ENCODE measurements at places on chromosomes 1 and 21.
A peak's percentile ranks its signal among the peaks of the same experiment; 100 is the strongest.

DNA sequence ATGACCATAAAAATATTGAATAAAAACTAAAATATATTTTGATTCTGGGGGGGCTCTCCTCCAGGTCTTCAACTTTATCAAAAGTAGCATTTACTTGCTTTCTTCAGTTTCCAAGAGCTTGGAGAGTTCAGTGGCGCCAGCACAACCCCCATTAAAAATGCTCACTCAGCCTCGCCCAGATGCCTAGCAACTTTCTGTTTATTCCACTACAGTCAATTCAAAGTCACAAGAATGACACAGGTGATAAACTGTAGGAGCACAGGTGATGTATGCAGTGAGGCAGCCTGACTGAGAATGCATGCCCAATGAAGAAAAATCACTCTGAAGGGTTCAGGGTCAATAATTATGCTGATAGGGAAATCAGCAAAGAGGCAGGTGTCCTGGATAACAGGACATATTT, 159.4 kb upstream of the ATP1B1 start:
- DNase-seq = no peak

DNA sequence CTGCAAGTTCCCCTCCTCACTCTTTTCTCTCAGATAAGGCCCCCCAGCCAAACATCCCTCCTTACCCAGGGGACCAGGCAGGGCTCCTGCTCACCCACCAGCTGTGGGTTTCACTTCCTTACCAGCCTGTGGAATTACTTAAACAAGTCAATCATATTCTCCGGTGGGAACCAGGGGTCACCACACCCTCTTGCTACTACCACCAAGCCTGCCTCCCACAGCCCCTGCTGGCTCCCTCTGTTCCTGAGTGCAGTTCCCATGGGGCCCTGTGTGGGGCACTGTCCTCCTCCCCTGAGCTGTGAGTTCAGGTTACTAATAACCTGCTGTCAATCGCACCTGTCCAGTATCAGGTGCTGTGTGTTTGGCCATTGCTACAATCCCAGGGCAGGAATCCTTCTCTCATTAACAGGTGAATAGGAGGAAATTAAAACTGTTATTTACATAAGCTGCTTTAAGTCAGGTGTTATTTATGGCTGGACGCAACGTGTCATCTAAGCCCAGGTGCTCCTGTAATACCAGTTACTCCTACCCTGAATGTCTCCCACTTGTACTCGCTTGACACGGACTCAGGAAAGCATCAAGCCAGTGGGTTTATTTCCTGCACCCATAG, 53.1 kb upstream of the LBR start:
- DNase-seq = peak; percentile 25

DNA sequence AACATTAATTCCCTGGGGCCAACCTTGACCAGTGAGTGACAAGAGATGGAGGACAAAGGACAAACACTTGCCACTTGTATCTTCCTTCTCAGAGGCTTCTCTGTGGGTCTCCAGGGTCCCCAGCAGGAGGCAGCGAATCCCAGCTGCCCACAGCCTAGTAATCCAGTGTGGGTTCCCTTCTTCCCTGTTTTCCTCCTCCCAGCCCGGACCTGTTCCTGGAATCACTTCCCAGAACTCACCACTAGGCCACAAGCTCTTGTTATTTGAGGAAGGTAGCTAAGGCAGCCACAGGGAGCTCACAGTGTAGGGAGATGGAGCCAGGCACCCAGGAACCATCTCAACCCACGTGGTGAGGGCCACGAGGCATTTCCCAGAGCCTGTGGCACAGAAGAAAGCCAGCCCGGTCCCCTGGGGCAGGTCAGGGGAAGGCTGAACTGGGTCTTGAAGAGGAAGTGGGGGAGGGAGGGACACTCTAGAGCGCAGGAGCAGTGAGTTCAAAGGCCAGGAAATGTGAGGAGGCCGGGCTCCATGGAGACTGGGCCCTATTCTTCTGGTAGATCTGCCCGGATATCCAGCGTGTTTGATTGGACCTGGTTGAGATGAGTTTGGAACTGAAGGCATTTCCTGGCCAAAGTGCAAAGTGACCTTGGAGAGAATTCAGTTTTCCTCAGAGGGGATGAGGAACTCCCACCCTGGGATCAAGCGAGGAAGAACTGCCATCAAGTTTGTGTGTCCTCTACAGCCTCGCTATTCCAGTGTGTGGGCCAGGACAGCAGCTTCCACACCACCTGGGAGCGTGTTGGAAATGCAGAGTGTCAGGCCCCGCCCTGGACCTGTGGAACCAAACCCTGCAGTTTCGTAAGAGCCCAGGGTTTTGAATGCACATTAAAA, 20.3 kb upstream of the C2CD2 start:
- no peak for DNase-seq

- no peak for DNase-seq
Measured at GRCh38 chr1:15668089-15668754, 15.9 kb upstream of the PLEKHM2 start.

- no peak for DNase-seq
Measured at GRCh38 chr1:169078163-169078883, 28.2 kb upstream of the ATP1B1 start.

DNA sequence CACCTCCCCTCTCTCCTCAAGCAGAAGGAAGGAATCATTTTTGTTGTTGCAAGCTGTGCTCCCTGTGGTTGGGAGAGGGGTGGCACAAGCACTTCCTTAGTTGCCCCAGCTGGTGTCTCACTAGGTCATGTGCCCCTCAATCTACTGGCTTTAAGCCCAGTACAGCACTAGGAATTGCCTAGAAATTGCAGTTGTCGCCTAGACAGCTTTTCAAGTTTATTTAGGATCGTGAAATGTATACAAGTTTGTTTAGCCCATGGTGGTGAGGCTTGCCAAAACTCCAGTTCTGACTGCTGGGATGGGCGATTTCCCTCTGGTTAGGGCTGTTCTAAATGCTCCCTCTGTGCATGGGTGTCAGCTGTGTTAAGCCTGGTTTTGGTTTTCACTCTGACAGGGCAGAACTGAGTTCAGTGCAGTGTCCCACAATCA, 126.8 kb upstream of the ZNF644 start:
- DNase-seq = peak; percentile 37

- no peak for DNase-seq
Measured at GRCh38 chr1:100861379-100861778, 33.3 kb downstream of the EXTL2 start.

- no peak for DNase-seq
Measured at GRCh38 chr1:147475488-147475887, 65.8 kb upstream of the BCL9 start.

DNA sequence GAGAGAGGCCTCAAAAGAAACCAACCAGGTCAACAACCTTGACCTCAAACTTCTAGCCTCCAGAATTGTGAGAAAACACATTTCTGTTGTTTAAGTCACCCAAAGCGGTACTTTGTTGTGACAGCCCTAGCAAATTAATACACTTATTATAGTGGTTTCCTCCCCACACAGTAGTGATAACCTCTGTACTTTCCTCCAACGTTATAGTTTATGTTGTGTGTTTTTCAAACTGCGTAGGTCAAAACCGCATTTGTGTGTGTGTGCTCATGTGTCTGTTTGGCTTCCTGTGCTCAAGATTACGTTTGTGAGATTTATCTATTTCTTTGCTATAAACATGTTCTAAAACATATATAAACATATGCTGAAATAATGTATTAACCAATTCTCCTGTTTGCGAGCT, 667.8 kb upstream of the USP24 start:
- no peak for DNase-seq

DNA sequence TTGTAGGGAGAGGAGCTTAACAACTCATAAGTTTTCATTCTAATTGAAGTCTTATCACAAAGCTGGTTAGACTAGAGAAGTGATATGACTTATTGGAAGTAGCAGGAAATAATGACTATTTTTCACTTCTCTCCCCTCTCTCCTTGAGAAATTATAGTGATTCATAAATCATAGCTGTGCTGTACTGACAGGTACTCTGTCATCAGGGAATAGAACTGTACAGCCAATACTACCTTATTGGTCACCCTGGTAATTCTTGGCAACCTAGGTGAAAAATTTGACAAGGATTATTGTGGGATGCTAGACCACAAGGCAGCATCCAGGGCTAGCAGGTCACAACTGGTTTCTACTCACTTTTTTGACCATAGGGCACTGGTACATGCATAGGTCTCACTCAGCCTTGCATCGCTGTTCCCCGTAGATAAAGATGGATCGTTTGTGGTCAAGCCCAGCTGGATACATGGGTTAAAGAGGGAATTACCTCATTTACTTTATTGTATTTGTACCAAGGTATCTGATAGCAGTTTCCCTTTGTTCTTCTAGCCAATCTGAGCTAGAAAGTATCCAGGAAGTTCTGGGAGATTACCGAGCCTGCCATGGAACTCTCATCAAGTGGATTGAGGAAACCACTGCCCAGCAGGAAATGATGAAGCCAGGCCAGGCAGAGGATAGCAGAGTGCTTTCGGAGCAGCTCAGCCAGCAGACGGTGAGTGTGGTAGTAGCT, 113.6 kb downstream of the MACF1 start:
- no peak for DNase-seq

DNA sequence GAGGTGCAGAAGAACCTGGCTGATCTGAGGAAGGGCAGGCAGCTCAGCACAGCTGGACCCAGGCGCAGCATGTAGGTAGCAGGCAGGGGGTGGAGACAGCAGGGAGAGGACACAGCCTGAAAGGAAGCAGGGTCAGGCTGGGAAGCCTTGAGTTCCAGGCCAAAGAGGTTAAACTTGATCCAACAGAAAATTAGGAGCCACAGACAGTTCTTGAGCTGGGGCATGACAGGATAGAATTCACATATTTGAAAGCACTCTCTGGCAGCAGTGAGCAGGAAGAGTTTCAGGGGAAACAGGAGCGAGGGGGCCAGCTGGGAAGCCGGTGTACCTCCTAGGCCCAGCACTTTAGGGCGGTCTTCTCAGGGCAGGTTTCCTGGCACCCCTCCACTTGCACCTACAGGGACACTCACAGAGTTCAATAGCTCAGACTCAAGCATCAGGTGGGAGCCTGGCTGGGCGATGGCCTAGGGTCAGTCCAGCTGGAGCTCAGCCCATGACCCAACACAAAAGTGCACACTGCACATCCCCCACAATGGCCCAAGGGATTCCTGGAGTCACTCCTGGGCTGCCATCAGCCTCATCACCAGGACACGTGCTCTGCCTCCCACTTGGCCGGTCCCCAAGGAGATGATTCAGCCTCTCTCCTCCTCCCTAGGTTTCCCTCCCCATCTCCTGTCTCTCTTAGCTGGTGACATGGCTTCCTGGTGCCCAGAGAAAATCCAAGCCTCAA, 22.7 kb downstream of the MATN1 start:
- DNase-seq = no peak

GRCh38 chr1:174344162-174344561, 103.6 kb upstream of the GPR52 start:
- no peak for DNase-seq

GRCh38 chr1:230394134-230394533, 32.0 kb downstream of the PGBD5 start:
- no peak for DNase-seq

- peak; percentile 49 for DNase-seq
Measured at GRCh38 chr1:7704214-7705047, 66.7 kb upstream of the VAMP3 start.

DNA sequence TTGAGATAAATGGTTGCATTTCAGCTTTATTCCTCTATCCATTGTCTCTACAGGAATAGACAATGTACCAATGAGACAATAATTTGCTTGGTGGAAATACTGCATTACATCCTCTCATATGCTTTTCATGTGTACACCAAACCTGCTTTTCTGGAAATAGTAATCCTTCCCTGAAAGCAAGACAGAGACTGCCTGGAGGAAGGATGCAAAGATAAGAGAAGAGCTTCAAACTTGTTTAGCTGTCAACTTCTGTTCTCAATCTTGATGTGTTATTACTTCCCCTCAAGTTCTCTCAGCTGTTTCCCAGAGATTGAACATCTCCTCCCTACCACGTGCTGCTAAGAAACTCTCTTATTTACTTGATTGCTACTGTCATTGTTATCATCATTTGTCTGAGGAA, 1125.4 kb upstream of the TMPRSS15 start:
- no peak for DNase-seq

GRCh38 chr1:116921301-116921885, 11.7 kb downstream of the PTGFRN start:
- no peak for DNase-seq

GRCh38 chr1:56501426-56501825, 77.9 kb downstream of the PLPP3 start:
- DNase-seq = no peak

DNA sequence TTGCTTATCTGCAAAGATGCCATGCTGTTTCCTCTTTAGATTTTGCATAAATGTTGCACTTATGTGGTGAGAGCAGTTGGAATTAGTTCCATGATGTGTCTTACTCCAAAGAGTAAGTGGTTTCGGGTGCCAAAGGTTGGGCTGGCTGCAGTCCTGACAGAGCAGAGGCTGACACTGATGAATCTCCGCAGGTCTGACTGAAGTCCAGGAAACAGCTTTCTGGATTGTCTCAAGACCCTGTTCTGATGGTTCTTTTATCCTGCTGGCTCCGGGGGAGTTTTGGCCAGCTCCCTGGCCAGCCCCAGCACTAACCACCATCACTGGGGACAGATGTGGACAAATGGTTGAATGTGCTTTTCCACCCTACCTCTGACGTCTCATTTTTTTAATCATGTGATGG, 207.2 kb upstream of the KIAA0040 start:
- no peak for DNase-seq

- DNase-seq = no peak
Measured at GRCh38 chr1:82844911-82845827, 1044.4 kb downstream of the ADGRL2 start.

GRCh38 chr1:109792056-109792831, 28.5 kb upstream of the EPS8L3 start:
- no peak for DNase-seq

GRCh38 chr1:75449998-75450397, 160.9 kb downstream of the SLC44A5 start:
- DNase-seq = no peak

DNA sequence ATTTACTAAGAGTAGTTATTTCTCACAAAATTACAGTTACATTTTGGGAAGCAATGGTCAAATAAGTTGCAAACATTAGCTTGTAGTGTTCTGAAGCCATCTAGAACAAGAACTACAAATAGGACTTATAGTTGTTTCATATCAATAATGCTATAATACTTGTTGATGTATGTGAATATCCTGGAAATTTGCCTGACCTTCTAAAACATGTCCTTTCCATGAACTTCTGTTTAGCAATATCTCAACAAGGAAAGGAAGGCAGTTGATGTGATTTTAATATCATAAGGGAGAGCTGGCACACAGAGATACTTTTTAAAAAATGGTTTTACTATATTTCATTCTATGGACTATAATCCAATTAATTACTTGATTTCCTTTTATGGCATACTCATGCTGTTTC, 47.1 kb upstream of the SAMSN1 start:
- DNase-seq = no peak

GRCh38 chr1:169999761-170000160, 74.7 kb downstream of the KIFAP3 start:
- no peak for DNase-seq

GRCh38 chr1:147117109-147117508, 55.2 kb downstream of the PRKAB2 start:
- no peak for DNase-seq

DNA sequence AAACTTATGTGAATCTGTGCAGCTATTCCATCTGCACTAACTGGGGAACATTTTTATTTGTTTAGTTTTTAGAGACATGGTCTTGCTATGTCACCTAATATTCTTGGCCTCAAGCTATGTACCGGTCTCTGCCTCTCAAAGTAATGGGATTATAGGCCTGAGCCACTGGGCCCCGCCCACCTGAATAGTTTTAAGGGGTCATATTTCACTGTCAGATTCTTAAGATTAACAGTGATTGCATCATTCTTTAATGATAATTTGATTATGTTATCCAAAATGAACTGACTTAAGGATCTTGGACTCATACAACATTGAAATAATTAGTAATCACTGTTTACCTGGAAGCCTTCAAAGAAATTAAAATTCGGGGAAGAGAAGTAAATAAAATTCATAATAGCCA, 12.6 kb upstream of the KLF18 start:
- DNase-seq = no peak
